ENCODE measurements at places on chromosomes 2 and 18.

DNA sequence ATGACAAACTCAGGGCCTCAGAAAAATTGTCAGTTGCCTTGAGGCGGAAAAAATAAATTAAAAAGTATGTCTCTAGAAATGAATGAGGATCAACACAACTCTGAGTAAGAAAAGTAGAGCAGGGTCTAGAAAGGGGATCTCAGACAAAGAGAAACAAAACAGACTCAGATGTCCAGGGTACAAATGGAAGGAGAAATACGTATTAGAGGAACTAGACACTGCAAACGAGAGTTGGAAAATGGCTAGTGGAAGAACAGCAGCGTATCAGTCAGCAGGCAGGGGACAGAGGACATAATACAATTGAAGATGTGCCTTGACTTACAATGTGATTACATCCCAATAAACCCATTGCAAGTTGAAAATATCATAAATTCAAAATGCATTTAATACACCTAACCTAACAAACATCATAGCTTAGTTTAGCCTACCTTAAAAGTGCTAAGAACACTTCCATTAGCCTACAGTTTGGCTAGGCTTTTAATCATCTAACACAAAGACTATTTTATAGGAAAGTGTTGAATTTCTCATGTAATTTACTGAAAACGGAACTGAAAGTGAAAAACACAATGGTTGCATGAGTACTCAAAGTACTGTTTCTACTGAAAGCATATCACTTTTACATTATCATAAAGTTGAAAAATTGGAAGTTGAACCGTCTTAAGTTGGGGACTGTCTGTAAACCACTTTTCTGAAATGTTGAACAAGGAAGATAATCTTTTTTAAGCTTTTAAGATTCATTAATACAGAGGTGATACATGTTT is 182.8 kb downstream of the NBAS start:
- DNase-seq: no peak

DNA sequence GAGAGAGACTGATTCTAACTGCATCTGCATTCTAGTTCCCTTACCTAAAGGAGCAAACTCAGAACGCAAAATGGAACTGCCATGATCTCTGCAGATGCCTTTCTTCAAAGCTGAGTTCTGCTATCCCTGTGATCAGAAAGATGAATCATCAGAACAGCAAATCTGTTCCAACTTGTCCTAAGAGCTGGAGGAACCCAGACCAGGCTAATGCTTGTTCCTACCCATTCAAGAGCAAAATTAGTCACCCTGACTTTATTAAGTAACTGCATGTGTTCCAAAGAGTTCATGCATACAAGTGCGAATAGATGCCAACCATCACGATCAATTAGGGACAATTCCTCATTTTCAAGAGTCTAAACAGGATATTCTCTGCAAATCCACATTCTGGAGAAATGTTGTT is 46.5 kb downstream of the MBP start:
- DNase-seq: no peak

- DNase-seq: no peak
Measured at GRCh38 chr2:148853458-148853857, 21.6 kb upstream of the KIF5C start.

GRCh38 chr2:191316246-191316994 is 71.2 kb downstream of the MYO1B start:
- no peak for DNase-seq

DNA sequence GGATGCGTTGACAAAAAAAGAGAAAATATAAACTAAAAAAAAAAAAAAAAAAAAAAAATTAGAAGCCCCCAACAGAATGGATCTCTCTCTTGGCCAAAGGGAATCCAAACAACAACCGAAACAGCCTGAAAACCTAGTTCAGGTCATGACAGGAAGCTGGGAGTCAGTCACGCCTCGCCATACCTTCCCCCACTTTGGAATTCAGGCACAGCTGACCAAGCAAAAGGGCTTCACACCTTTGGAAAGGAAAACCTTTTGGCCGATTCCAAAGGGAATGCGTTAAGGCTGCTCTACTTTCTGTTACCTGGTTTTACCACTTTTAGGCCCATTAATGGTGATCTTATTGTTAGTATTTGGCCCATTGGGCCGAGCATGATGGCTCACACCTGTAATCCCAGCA is 17.9 kb upstream of the RMC1 start:
- no peak for DNase-seq

- DNase-seq: no peak
Measured at GRCh38 chr2:124501575-124502152, 476.6 kb downstream of the CNTNAP5 start.

GRCh38 chr18:62198259-62198658 is 11.2 kb downstream of the RELCH start:
- DNase-seq: no peak

DNA sequence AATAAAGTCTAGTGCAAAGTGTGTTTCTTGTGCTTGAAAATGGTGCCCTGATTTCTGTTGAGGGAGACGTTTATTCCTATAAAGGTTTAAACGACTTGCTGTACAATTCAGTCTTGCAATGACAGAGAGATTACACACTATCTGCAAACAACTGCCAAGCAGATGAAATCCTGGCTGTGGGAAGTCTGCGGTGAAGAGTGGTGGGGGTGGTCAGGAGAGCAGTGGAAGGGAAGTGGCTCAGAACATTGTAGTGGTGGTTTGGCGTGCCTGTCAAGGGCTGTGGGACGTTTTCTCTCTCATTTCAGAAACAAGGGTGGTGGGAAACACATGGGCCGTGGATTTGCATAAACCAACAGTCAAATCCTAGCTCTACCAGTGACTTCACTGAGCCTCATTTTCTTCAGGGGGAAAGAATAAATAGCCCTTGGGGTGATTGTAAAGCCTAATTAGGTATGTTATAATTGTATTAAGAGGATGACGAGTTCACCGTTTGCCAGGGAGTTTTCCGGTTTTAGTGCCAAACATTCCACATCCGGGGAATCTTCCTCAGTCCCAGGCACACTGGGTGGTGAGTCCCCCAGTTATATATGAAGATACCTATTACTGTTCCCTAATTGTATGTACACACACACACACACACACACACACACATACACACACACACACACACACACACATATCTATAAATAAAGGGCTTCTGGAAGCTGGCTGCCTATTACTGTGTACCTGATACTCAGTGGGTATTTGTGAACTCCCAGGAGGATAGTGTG is 115.0 kb downstream of the SPTBN1 start:
- DNase-seq: peak; percentile 94

DNA sequence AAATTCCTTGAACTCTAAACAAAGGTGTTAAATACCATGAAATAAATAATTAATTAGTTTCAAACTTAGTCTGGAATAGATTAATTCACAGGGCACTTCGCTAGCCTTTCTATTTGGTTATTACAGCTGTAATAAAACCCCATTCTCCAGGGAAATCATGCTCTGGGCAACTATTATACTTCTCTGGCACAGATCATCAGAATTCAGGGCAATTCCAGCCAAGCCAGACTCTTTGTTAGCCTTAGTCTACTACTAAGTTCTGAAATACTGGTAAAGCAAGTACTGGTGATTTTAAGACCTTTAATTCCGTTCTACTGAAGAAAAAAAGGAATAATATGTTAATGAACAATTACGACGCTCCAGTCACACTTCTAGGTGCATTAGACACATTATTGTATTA is 123.4 kb upstream of the PDE1A start:
- DNase-seq: no peak

- no peak for DNase-seq
Measured at GRCh38 chr2:110748489-110748867, 16.1 kb downstream of the ACOXL start.

- no peak for DNase-seq
Measured at GRCh38 chr2:169046440-169047151, 15.5 kb upstream of the ABCB11 start.

DNA sequence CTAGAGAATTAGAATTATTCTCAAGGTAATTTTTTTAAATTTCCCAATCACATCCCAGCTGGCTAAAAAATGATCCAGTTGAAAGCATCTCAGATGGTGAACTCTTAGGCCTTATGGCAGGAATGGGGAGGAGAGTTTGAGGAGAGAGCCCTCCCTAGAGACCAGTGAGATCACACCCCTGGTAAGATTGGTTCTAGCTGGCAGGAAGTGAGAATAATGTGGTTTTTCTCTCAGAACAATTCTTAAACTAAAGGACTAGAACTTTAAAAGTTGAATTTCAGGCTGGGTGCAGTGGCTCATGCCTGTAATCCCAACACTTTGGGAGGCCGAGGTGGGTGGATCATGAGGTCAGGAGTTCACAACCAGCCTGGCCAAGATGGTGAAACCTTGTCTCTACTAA is 120.2 kb downstream of the MYO3B start:
- no peak for DNase-seq

- no peak for DNase-seq
Measured at GRCh38 chr2:2708575-2709430, 377.7 kb upstream of the MYT1L start.

DNA sequence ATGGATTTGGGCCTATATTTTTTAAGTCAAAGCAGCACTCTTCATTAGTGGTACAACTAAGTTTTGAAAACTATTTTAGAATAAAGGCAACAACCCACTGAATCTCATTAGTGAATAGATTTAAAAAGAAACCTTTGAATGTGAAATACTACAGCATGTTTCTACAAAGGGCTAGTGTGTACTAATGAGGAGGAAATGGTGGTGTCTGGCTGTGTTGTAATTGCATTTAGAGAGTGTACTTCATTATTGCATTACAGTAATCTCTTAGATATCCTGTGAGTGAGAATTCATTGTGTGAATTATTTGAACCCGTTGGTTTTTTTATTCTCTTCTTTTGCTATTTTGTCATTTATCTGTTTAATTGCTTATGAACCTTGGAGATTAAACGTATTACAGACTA is 575.4 kb upstream of the FAM98A start:
- no peak for DNase-seq

GRCh38 chr2:15031745-15032240 is 399.3 kb downstream of the LRATD1 start:
- DNase-seq: no peak

GRCh38 chr18:58578835-58579560 is 49.9 kb downstream of the ALPK2 start:
- no peak for DNase-seq

DNA sequence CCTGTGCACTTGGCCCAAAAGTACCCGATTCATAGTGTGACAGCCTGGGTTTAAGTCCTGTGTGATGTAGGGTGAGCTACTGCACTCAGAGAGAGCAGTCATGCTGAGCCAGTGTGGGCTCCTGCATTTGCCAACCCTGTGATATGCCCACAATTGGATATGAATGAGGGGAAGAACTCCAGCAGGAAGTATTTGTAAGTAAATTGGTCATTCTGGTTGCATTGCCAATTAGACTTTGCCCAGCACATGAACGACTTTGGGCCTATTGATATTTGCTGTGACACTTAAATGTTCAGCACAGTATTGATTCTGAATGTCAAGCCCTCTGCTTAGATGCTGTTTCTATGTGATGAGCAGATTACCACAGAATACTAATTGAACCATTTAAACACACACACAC is 570.9 kb downstream of the PIK3C3 start:
- DNase-seq: no peak

- no peak for DNase-seq
Measured at GRCh38 chr2:226887940-226888339, 52.1 kb downstream of the RHBDD1 start.

DNA sequence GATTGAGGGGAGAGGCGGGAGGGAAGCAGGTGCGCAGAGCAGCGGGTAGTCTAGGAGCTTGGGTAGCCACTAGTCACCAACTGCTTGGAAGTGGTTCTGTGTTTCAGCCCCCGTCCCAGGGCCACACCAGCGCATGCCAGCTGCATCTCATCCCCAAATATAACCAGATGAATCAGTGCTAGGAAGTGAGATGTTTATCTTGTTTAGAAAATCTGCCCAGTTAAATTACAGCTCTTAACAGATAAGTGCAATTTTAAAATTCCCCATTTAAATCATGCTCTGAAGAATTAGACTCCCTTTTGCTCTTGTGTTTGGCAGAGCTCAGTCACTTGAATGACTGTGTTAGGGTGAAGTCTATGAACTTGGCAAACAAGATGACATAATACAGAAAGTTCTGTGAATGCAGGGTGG is 193.8 kb downstream of the SEPTIN10 start:
- DNase-seq: no peak

DNA sequence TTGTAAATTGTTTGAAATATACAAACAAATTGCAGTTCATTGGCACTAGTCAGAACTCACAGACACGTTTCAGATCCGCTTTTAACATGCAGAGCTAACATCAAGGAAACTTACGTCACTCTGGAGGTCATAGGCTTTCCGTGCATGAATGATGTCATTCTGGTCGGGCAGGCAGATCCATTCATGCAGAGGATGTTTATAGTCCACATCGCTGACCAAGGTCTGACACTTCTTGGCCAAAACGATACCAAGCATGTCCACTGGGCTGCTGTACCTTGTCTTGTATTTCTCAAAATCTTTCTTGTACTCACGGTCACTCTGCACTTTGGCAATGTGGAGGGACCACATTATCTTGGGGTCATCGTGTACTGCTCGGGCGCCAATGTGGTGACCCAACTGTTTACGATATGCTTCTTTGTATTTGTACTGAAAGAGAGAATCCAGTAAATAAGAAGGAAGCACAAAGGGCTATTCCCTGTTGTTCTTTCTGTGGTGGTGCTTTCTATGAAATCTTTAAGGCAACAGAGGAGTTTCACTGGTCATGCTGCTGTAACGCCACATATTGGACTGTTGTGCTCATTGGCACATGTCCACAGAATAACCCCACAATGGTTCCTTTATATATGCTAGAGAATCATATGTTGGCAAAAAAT is 114.8 kb downstream of the NEB start:
- no peak for DNase-seq

GRCh38 chr18:39149211-39149806 is 1583.7 kb upstream of the CELF4 start:
- peak; percentile 6 for DNase-seq

DNA sequence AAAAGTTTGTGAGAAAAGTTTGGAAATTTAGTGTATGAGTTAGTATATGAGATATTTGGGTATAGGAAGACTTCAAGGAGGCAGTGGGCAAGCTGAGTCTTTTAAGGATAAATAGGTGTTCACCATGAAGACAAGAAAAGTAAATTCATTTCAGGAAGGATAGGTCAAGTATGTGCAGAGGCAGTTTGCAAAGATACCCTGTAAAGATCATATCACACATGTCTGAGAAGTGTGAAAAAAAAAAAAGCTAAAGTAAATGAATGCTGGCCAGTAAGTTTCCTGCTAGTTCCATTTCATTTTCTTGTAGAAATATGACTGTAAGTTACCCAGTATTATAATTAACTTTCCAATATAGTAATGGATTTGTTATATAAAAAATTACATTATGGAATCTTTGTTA is 131.0 kb downstream of the PHLPP1 start:
- no peak for DNase-seq

GRCh38 chr2:50597206-50597605 is 434.7 kb downstream of the NRXN1 start:
- no peak for DNase-seq

- DNase-seq: no peak
Measured at GRCh38 chr2:18690342-18690741, 101.0 kb upstream of the NT5C1B start.

GRCh38 chr2:27049422-27050280 is 1.8 kb upstream of the AGBL5 start:
- DNase-seq: no peak

- DNase-seq: no peak
Measured at GRCh38 chr2:158965641-158966040, 2.8 kb upstream of the TANC1 start.
